ENCODE measurements at places on chromosomes 3 and 15. TPM values are rescaled to one million over a fixed set of nuclear protein-coding genes. Genes with fewer than 3 reads are reported as not detected.
A peak's percentile ranks its signal among the peaks of the same experiment; 100 is the strongest.

Gene LYZL4
- total RNA-seq: not detected

Gene FAIM
- 8.3 TPM for total RNA-seq

Gene TFDP2
- 51.0 TPM for total RNA-seq

Gene TMEM207
- total RNA-seq: not detected

Gene GAP43
- 17.4 TPM for total RNA-seq

Gene SLC12A1
- total RNA-seq: not detected

Gene TMEM158
- total RNA-seq: 14.1 TPM

Gene GOLGA8J
- total RNA-seq: 0.67 TPM

Gene C2CD4B
- not detected for total RNA-seq

Gene MYRIP
- 0.07 TPM for total RNA-seq

DNA sequence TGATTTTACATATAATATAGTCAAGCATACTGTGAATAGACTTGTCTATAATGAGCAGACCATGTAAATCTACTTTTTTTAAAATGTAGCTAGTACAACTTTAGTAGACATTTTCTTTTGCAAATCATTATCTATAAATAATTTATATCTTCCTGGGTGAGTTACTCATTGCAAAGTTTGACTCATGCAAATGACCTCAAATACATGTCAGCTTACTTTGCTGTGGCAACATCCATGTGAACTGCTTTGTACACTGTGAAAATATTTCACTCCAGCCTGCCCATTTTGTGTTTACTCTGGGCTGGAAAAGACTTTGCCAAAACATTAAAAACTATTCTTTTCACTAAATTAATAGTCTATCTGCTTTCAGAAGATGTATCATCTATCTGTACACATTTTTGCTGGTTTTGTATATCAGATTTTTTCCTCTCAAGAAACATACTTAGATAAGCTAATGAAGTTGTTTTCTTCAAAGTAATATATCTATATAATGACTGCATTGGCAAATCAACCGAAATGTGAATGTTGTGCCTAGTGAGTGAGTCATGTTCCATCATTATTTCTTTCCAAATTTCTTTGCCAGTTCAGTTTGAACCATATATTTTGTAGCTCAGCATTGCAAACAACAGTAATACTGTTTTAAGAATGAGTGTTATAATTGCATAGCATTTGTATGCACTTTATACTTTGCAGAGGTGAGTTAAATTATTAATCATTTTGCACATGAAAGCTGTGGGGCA lies 26.5 kb downstream of the IGSF10 start:
- DNase-seq: peak; percentile 92

DNA sequence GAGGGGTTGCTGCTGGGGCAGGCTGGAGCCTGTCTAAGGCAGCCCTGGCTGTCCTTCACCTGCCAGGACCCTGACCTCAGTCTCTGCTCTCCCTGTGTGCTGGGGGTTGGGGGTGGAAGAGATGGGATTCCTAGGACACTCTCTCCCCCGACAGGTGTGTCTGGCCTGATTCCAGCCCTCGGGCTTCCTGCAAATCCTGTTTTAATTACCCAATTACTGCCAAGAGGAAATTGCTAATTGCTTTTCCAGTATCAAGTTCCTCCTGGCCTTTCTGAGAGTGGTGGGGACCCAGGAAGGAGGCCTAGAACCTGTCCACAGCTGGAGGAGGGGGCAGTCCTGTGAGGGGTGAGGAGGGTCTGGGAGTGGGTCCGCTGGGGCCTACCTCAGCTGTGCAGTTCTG lies 15.8 kb downstream of the PLXNA1 start:
- no peak for DNase-seq

DNA sequence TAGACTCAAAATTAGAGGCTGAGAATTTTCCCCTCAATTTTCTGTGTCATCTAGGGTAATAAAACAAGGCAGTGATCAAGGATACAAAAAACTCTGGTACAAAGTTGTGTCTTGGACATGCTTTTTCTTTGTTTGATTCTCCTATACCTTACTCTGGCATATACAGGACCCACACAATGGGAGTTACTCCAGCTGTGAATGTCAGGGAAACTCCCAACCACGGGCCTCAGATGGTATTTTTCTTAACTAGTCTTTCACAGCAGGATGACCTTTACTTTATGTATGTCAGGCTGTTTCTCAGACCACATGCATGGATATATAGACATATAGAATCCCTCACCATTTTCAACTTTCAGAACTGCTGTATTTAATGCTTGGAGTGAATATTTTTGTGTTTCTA lies 41.3 kb downstream of the FEZF2 start:
- no peak for DNase-seq

- DNase-seq: no peak
Observed at GRCh38 chr15:78987556-78988360, 42.9 kb upstream of the CTSH start.

- no peak for DNase-seq
Observed at GRCh38 chr3:179719048-179719734, 66.4 kb downstream of the USP13 start.

- DNase-seq: peak; percentile 39
Observed at GRCh38 chr15:68924866-68925560, 5.3 kb upstream of the SPESP1 start.

DNA sequence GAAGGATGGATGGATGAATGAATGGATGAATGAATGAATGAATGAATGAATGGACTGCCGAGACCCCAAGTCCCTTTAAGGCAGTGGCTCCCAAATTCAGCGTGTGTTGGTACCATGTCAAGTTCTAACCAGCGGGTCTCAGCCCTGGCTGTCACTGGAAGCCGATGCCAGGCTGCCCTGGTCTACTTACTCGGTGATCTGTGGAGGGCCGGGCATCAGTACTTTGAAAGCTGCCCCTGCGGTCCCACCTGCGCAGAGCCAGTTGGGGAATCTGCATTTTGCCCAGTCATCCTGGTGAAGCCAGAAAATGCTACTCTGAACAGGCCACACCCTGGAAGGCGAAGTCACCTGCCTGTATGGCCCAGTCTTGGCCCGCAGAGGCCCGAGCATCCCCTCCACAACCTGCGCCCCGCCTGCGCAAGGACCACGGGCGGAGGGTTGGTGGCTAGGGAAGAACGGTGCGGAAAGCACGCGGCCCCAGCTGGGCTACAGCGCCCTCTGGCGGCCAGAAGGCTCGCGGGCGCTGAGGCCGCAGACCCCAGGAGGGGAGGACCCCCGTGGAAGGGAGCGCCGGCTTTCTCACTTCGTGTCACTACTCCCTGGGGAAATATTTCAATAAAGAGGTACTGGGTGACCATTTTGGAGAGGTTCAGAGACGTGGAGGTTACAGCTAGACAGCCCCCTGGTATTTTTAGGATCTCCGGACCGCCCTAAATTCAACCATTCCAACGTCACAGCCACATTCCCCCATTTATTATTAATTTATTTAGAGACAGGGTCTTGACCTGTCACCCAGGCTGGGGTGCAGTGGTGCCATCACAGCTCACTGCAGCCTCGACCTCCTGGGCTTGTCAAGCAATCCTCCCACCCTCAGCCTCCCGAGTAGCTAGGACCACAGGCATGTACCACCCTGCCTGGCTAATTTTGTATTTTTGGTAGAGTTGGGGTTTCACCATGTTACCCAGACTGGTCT lies 34.9 kb downstream of the PRKCD start:
- DNase-seq: no peak

DNA sequence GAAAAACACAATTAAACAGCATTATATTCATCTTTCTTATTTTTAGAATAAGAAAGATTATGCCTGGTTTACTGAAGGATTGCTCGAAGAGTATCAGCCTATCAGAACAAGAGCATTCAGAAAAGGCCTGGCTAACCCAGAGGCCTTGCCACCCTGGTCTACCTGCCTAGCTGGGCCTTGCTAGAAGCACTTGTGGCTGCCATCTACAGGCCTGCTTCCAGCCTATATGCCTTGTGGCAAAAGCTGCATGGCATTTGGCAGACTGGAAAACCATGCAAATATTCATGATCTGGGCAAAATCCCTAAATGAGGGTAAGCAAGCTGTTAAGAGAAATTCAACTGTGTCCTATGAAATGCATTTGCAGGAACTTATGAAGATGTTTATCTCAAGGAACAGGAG lies 9.3 kb upstream of the ATP13A4 start:
- DNase-seq: no peak

DNA sequence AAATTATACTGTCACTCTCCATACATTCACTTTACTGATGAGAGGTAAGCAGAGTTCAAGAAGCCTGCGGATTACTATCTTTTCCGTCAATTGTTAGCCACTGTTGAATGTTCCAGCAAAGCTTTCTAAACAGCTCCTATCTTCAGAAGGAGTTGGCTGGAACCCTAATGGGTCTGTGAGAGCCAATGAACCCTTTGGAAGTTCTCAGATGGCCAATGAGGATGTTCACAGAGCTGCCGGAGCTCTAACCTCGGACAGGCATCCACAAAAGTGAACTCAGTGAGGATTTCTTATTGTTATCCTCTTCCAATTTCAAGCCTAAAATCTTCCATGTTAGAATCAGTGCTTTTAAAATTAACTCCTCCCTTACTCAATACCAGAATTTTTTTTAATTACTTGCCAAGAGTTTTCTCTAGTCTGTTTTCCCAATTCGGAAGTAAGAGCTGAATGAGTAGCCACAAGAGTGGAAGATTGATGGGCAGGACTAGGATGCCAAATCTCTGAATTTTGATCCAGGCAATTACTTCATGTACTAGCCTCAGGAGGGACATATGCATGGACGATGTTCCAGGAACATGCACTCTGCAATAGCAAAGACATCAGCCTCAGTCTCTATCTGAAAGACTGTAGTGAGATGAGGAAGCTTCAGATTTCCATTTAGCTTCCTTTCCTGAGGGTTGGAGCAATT lies 78.1 kb downstream of the AGBL1 start:
- no peak for DNase-seq

- no peak for DNase-seq
Observed at GRCh38 chr15:85520650-85521049, 140.2 kb downstream of the AKAP13 start.

GRCh38 chr3:126523745-126524428 lies at the start of gene CHST13:
TSS of gene CHST13 (plus strand) at chr3:126524155. CDS start at chr3:126524333, 178 bp downstream.
- peak; percentile 39 for DNase-seq

- DNase-seq: peak; percentile 51
Observed at GRCh38 chr3:141383555-141384129, 15.3 kb downstream of the ZBTB38 start.

DNA sequence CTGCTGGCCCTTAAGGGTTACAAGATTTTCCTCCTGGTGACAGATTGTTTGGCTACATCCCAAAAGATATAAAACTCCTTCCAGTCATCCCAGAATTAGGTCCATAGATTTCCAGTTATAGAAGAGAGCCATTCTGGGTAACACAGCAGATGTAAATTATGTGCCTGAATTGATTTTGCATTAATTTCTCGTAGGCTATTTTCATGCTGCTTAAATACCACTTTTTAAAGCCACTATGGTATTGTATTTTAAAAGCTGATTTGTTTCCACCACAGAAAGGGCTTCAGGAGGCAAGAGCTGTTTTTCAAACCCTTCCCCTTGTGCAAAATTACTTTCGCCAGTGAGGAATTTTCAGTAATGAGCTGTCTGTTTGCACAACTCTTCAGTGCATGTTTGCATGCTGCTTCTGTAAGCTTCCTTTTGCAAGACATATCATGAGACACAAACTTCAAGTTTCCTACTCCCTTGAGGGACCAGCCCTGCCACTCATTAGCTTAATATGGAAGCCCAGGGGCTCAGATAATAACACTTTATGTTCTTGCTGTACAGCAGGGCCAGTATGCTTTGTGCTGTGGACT lies 105.4 kb upstream of the TNIK start:
- DNase-seq: no peak

DNA sequence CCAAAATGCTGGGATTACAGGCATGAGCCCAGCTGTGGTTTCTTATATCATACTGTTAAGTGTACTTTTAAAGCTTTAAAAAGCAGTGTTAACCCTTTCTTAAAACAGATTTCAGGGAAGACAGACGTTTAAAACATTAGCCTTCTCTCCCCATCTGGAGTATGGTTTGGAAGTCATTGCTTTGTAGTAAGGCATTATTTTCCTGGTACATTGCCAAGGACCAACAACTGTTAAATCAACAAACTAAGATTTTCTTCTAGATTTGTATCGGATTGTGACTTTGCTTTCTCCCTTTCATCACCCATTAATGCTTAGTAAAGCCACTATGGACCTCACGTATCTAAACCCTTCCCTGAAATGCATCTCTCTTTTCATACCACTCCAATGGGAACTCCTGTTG lies 50.5 kb downstream of the UBE2E1 start:
- peak; percentile 55 for DNase-seq

DNA sequence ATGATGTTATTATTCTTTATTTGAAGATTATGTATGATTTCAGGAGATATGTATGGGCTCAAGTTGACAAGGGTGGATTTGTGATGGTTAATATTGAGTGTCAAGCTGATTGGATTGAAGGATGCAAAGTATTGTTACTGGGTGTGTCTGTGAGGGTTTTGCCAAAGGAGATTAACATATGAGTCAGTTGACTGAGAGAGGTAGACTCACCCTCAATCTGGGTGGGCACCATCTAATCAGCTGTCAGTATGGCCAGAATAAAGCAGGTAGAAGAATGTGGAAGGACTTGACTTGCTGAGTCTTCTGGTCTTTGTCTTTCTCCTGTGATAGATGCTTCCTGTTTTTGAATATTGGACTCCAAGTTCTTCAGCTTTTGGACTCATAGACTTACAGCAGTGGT lies 973.7 kb downstream of the MCTP2 start:
- no peak for DNase-seq

DNA sequence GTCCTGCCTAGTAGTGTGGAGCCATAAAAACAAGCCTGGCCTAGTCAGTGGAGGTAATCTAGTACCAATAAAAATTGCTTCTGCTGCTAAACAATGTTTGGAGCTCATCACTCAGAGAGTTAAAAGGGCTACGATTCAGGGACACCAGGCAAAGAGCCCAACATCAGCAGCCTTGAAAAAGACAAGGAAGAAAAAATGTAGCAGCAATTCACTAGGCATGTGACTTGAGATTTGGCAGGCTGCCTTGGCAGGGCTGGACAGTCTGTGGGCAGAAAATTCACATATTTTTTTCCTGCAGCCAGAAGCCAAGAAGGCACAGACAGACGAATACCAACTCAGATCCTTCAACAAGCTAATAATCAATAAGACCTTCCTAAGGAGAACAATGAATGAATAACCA lies 47.2 kb downstream of the IGSF11 start:
- peak; percentile 26 for DNase-seq

GRCh38 chr3:190303884-190304283 lies 18.4 kb downstream of the CLDN1 start:
- DNase-seq: no peak

- DNase-seq: no peak
Observed at GRCh38 chr3:30713885-30714503, 107.6 kb downstream of the TGFBR2 start.

DNA sequence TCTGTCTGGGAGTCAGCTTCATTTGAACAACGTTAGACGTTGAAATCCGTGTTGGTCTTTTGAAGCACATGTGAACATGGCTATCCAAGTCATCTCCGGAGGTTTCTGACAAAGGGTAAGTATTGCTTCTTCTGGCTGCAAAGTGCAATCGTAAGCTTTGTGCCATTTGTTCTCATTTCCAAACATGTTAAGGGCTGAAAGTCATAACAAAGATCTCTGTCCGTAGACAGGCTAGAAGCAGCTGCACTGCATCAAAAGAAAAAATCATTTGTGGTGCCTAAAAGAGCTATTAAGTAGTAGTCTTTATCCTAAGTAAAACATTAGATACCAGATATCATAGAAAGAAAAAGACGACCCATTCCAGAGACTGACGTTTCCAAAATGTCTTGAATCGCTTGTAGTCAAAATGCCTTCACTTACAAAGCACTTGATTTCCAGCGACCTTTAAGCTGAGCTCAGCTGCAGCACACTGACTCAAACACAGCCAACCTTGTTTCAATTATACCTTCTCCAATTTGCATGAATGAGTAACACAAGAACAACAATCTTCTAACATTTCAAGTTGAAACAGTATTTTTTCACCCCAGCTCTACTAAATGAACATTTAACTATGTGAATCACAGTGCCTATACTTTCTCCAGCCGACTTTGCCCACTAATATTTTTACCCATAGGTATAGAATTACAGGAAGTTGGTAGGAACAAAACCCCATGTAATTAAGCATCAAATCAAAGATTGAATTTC lies 76.6 kb downstream of the NEDD4 start:
- peak; percentile 90 for DNase-seq

Measured in astrocyte (in vitro differentiated cells and primary cell).